ENCODE measurements at places on chromosomes 3 and 15.

- DNase-seq, result peak; percentile 94
These were observed 16.9 kb downstream of the VPS18 start for GRCh38 chr15:40911141-40911540.

DNA sequence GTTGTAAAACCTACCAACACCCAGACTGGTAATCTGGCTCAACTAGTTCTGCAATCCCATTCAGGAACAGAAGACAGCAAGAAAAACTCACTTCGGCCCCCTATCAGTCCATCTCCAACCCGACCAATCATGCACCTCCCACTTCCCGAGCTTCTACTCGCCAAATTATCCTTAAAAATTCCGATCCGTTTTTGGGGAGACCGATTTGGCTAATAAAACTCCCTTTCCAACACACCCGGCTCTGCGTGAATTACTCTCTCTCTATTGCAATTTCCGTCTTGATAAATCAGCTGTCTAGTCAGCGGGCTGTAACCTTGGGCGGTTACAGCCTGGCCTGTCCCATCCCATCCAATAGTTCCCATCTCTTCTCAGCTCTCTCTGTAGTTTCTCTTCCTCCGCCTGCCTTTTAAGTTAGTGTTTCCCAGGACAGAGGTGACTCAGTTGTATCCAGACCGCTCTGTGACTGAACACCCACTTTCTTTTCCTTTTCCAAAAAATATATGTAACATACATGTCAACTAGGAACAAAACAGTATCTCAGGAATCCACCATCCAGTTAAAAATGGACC is 780 bp upstream of the ACAD9 start:
- no peak for DNase-seq

DNA sequence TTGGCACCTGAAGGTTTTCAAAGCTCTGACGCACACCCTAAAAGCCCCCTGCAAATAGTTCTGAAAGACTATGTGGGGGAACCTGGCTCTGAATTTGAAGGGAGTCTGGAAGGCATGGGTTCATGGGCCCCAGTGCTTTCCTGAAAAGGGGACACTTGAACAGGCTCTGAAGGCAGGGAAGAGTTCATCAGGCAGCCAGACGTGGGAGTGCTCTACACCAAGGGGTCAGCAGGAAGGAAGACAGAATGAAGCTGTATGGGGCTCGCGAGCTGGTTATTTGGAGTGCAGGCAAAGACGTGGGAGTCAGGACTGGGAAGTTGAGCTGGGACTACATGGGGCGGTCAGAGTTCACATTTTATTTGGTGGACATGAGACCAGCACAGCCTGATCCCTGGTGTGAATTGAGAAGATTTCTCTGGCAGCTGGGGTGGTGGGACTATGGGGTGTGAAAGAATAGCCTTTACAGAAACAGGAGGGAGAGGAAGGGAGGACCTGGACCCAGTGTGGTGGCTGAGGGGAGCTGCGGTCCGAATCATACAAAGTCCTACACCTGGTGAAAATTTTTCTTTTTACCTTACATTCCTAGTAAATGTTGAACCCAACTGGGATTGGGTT is 12.6 kb downstream of the ABHD6 start:
- DNase-seq, result no peak

DNA sequence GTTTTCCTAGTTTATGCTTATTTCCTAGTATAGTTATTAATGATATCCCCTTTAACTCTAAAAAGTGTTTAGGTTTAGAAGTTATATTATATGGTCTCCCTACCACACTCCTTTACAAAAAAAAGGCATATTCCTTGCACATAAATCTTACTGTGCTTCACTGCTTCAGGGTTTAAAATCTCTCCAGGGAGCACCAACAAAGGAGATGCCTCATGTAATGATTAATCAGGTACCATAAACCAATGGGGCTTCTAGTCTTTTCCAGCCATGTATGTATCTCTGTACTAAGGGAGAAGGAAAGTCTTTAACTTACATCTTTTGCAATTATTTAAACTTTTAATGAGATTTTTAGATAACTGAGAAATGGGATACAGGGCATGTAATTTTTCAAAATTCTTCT is 91.5 kb upstream of the RBMS3 start:
- no peak for DNase-seq

DNA sequence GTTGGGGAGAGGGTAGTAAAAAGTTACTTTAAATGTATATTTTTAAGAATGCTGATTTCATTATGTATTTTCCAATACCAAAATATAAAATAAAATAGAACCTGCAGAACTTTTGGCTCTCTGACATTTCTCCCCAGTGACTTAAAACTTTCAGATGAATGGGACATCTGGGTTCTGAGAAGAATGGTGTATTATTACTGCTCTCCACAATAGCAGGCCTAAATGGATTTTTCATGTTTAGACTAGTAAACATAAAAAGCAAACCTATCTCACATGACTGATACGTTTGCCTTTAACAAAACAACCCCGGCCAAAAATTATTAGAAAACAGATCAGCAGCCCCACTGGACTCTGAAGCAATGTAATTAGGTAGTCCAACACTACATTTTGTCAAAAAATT is 73.8 kb downstream of the FHIT start:
- no peak for DNase-seq

DNA sequence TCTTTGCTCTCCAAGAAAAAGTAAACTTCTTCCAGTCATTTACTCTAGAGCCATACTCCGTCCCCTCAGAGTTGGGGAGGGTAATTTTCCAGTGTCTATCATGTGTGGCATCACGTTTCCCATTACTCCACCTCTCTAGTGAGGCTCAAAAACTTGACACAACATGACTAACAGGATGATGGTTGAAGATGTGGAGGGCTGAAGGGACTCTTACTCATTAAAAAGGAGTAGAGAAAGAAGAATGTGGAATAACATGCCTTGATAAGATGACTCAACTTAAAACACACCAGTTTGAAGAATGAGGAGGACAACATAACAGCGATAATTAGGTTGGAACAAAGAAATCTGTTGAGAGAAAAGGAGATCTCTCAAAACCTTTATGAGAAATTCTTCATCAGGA is 894.3 kb downstream of the OTOL1 start:
- DNase-seq, result no peak

DNA sequence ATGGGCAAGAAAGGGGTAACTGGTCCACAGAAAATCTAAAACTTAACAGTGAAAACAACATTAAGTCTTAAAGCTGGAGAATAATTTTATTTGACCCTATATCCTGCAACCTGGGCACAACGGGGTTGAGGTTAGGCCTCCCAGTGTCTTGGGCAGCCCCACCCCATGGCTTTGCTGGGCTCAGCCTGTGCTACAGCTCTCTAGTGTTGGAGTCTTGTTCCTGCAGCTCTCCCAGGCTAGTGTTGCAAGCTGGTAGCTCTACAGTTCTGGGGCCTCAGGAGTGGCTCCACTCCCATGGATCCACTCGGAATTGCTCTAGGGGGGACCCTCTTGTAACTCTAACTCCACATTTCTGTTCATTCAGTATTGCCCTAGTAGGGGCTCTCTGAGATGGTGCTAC is 24.9 kb upstream of the GNB4 start:
- DNase-seq, result no peak

DNA sequence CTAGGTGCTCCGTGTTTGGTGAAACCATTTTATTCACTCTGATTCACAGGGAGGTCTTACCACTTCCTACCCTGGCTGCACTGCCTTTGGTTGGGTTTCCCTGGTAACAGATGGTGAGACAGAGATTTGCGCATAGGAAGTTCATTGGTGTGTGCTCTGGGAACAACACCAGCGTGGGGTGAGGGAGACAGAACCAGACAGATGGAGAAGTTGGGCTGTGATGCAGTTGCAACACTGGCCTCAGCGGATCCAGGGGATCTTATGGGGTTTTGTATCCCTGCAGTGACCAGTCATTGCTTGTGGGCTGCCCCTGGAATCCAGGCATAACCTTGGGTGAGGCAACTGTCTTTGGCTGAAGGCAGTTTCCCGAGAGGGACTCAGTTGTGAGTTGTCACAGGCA is 12.5 kb upstream of the IL16 start:
- no peak for DNase-seq

DNA sequence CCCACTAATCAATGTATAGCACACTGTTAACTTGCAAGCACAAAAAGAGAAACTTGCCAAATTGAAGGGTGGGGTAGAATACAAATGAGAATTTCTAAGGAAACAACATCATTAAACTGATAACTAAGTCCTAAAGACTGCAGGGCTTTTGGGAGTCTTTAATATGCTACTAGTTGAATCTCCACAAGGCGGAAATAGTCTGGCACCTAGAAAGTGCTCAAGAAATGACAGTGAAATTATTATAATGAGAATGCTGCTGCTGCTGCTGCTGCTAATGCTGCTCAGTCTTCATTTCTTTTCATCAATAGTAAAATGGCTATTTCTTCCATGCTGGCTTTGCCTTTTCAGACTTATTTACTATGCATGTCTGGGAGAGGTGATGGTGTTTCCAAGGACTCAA is 91.8 kb downstream of the BTD start:
- DNase-seq, result no peak

DNA sequence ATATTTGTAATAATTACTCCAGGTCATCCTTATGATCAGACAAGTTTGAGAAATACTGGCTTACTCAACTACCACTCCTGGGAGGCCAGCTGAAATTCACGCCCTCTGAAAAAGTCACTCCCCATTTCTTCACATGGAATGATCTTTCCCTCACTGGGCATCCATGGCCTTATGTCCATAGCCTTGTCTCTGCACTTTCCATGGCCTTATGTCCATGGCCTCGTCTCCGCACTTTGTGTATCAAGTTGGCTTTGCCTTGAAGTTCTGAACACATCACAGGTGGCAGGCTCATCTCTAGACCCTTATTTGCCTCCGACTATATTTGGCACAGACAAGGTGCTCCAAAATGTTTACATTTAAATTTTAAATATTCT is 58.1 kb upstream of the HACD2 start:
- DNase-seq, result no peak

DNA sequence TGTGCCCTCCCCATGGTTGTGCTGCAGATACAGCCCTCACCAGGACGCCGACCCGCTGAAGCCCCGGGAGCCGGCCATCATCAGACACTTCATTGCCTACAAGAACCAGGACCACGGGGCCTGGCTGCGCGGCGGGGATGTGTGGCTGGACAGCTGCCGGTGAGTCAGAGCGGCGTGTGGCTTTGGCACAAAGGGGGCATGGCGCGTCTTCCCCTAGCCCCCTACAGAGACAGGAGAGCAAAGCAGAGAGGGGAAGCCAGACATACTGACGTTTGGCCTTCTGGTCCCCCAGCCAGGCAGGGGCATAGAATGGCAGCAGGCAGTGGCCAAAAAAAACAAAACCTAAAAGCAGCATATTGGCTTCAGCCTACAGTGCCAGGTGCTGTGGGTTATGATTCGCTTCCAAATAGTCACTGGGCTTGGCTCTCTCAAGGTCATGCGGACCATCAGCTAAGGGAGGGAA is 64.0 kb downstream of the MESD start:
- DNase-seq, result no peak

GRCh38 chr3:23650371-23651140 is 155.2 kb upstream of the UBE2E1 start:
- peak; percentile 49 for DNase-seq

GRCh38 chr3:38332201-38332600 is 14.4 kb upstream of the XYLB start:
- DNase-seq, result no peak

- DNase-seq, result no peak
These were observed 28.8 kb downstream of the CGNL1 start for GRCh38 chr15:57405133-57405532.

GRCh38 chr3:164533275-164533674 is 545.0 kb downstream of the SI start:
- DNase-seq, result no peak

DNA sequence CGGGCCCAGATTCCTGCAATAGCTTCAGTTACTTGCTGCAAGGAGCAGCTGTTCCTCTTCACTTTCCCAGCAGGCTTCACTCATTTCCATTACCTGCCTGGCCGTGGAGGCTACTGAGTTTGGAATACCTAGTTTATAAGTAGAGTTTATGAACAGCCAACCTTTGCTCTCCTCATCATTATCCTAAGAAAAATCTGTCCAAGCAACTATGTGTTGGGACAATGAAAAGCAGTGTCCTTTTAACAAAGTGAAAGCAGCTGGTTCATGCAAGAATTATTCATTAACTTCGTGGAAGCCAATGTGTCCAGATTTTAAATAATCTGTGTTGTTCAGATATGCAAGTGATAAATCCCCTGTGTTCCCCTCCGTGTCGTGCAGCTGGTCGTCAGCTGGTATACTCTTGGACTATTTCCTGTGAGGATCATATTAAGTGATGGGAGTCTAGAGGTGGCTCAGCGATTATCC is 39.3 kb upstream of the SSR3 start:
- DNase-seq, result peak; percentile 18

GRCh38 chr3:130687327-130687726 is 59.3 kb downstream of the PIK3R4 start:
- DNase-seq, result no peak

GRCh38 chr3:195033531-195034091 is 237.3 kb downstream of the XXYLT1 start:
- DNase-seq, result no peak

GRCh38 chr15:68818769-68819494 is 1.8 kb downstream of the ANP32A start:
- DNase-seq, result peak; percentile 87
